ENCODE measurements at places on chromosomes 11 and 22. TPM values are rescaled to one million over a fixed set of nuclear protein-coding genes. Genes with fewer than 3 reads are reported as not detected.

DNA sequence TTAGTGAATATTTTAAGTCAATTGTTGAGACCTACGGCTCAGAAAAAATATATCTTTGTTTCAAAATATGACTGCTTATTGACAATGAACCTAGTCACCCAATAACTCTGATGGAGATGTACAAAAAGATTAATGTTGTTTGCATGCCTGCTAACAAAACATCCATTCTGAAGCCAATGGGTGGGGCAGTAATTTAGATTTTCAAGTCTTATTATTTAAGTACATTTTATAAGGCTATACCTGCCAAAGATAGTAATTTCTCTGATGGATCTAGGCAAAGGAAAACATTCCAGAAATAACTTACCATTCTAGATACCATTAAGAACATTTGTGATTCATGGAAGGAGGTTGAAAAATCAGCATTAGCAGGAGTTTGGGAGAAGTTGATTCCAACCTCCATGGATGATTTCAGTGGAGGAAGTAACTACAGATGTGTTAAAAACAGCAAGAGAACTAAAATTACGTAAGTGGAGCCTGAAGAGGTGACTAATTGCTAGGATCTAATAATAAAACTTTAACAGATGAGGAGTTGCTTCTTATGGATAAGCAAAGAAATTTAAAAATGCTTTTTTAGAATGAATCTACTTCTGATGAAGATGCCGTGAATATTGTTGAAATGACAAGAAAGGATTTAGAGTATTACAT is 26.4 kb upstream of the OR8D2 start:
- no peak for DNase-seq

DNA sequence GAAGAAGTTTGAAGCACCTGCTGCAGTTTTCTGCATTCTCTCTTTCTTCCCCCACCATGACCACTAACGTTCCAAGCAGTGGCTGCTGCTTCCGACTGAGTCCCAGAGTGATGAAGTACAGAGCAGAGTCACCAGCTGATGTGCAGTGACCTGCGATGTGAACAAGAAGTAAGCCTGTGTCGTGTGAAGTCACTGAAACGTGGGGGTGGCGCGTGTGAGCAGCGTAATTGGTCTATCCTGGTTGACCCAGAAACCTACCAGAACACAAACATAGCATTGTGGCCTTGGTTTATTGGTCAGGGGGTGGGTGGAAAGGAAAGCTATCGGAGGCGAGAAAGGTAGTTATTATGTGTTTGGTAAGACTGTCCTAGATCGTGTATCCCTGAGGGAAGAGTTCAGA is 3.5 kb downstream of the KRTAP5-7 start:
- DNase-seq: no peak

GRCh38 chr11:70040452-70040851 is 37.7 kb upstream of the ANO1 start:
- DNase-seq: no peak

DNA sequence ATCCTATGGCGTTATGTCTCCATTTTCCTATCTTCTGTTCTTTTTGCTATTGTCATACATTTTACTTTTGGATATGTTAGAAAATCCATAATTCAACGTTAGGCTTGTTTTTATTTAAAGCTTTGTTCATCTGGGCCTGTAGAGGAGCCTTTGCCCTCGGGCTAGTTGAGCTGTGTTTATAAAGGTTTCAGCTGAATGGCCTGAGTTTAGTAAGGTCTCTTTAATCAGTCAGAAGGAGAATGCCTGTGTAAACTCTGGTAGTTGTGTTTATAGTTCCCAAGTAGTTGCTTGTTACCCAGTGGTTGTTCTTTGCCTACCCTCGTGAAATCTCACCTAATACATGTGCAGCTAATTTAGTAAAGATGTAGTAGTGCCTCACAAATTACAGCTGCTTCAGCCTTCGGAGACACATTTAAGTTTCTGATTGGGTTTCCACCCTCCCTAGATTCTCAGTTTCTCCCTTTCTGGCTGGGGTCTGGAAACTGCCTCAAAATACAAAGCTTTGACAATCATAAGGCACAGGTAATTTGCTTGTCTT is 33.1 kb downstream of the MTMR3 start:
- no peak for DNase-seq

- no peak for DNase-seq
Observed at GRCh38 chr11:44367452-44367851, 57.5 kb upstream of the ALX4 start.

DNA sequence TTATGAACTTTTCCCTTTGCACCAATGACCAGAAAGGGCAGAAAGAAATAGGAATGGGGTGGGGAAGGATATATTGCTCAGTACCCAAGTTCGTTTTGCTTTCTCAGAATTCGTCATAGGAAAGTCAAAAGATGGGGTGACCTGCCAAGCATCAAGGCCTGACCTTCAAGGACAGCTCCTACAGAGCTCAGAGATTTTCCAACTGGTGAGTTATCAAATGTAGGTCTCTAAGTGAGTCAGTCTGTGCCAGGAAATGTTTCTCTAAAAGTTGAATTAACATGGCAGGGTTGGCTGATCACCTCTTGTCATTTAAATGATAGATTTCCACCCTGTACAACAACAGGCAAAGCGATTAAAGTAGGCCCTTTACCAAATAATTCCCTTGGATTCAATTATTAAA is 307.2 kb downstream of the CADM1 start:
- no peak for DNase-seq

GRCh38 chr11:44621140-44621681 is 55.7 kb downstream of the CD82 start:
- peak; percentile 47 for DNase-seq

- no peak for DNase-seq
Observed at GRCh38 chr11:59765068-59765735, 10.0 kb downstream of the STX3 start.

- no peak for DNase-seq
Observed at GRCh38 chr22:49340406-49340805, 487.3 kb downstream of the BRD1 start.

GRCh38 chr22:48979482-48979881 is 848.2 kb downstream of the BRD1 start:
- no peak for DNase-seq

DNA sequence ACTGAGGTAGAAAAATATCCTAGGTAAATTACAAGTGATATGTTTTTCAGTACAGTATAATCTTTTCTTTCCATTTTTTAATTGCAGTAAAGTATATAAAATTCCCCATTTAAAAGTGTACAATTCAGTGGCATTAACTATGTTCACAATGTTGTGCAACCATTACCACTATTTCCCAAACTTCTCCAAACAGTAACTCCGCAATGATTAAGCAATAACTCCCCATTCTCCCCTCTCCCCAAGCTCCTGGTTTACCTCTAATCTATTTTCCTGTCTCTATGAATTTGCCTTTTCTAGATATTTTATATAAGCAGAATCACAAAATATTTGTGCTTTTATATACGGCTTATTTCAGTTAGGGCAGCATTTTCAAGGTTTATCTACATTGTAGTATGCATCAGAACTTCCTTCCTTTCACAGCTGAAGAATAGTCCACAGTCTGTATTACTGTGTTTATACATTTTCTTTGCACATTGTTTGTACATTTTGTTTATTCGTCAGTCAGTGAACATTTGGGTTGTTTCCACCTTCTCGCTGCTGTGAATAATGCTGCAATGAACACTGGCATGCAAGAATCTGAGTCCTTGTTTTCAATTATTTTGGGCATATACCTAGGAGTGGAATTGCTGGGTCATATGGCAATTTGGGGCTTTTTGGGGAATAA is 110.7 kb downstream of the RPL27A start:
- no peak for DNase-seq

DNA sequence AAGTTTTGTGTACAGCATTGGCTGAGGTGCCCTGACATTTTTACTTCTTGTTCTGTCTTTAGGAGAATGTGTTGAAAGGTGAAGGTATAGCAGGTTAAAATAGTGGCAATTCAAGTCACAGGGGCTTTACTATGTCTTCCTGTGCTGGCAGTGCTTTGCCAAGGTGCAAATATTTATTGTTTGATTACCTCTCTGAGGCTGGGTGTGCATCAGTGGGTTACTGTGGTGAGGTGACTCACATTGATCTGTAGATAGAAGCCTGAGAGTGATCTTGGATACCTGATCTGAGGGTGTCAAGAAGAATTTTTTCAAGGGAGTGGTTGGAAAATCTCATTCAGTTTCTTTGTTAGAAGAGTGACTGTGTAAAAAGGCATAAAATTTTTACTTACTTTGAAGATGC is 90.0 kb downstream of the ARHGAP42 start:
- no peak for DNase-seq

DNA sequence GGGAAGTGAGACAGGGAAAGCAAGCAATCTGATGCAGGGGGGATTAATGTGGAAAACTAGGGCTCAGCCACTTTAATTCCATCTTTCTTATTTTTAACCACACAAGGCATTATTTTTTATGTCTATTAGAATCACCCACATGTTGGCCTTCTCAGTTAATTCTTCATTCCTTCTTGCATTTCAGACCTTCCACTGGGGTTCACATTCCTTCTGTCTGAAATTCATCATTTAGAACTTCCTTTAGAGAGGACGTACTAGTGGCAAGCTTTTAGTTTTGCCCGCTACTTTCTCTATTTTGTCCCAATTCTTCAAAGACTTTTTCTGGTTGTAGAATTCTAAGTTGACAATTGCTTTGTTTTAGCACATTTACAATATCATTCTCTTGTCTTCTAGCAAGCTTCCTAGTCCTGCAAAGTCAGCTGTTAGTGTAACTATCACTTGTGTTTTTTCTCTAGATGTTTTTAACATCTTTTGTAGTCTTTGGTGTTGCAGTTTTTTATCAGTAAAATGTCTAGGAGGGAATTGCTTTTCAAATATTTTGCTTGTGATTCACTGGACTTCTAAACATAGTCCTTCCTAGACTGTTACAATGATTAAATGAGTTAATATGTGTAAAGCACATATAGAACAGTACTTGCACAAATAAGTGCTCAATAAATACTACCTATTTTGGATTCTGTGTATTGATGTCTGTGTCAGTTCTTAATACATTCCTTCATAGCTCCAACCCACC is 5.5 kb upstream of the NNMT start:
- DNase-seq: no peak

- DNase-seq: no peak
Observed at GRCh38 chr22:46075764-46076531, 74.4 kb upstream of the PPARA start.

Gene ZNF70
- 3.0 TPM for total RNA-seq

Gene RTN3
- total RNA-seq: 114 TPM

Gene MLC1
- not detected for total RNA-seq

Gene SYCE3
- total RNA-seq: not detected

Gene IFT27
- 14.8 TPM for total RNA-seq

Gene MMP3
- total RNA-seq: not detected

Gene DNHD1
- total RNA-seq: 5.7 TPM

Gene SCUBE2
- total RNA-seq: not detected

Gene OVOL1
- total RNA-seq: not detected

Gene CD248
- total RNA-seq: not detected

Gene DBX1
- total RNA-seq: not detected

Gene PTPN5
- total RNA-seq: not detected

Gene DMC1
- 3.2 TPM for total RNA-seq

Gene BRSK2
- 4.2 TPM for total RNA-seq

Gene MADD
- total RNA-seq: 15.2 TPM

Gene LRRC10B
- not detected for total RNA-seq

All from NCI-H460 (cell line).